ENCODE measurements at places on chromosomes 3 and 15.

- no peak for DNase-seq
These were observed 133.3 kb downstream of the OSBPL10 start for GRCh38 chr3:31847760-31848159.

DNA sequence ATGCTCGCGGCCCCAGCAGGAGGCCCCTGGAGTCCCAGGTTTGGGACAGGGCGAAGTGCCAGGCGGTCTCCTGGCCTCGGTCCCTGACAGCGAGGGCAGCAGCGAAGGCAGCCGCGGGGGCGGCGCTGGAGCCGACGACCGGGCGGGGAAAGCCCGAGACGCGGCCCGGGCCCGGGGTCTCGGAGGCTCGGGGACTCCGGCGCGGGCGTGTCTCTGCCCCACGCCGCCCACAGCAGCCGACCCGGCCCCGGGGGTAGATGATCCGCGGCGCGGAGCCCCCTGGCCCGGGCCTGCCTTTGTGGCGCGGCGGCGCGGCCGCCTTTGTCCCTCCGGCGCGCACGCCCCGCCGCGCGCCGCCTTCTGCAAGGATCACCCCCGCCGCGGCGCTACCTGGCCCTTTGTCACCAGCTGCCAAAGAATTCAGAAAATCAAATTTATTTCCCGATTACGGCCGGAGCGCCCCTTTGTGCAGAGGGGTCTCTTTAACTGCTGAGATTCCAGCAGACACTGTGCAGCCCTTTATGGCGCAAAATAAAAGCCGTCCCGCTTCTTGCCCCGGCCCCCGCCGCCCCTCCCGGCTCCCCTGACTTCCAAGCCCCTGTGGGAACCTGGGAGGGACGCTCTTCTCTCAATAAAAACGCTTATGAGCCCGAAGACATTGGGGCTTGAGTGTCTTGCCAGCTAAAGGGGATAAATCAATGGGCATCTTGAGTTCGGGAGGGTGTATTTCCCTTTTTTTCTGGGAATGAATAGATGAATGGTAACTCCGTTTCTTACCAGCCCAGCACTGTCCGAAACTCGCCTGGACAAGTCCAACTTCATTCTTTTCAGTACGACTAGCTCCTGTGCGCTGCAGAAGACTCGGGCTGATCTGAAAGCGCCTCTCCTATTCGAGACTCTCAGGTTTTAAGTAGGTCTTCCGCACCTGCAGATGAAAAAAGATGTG lies 68.4 kb downstream of the HES1 start:
- DNase-seq = no peak

DNA sequence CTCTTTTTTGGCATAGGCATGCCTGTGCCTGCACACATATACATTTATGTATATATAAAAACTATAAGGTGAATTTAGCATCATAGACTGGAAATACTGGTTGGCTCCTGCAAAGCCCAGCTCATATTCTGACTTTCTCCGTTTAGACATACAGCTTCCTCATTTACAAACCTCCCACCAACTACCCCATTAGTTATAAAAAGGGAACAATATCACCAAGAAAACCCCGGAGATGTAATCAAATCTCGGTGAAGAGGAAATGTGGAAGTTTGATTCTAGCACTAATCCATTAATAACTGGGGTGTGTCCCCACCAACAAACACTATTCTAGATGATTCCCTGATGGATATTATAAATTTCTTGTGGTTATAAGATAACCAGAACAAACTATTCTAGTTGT lies 517.7 kb upstream of the TBL1XR1 start:
- DNase-seq = peak; percentile 85

GRCh38 chr3:85576091-85576690 lies 617.4 kb downstream of the CADM2 start:
- peak; percentile 31 for DNase-seq

DNA sequence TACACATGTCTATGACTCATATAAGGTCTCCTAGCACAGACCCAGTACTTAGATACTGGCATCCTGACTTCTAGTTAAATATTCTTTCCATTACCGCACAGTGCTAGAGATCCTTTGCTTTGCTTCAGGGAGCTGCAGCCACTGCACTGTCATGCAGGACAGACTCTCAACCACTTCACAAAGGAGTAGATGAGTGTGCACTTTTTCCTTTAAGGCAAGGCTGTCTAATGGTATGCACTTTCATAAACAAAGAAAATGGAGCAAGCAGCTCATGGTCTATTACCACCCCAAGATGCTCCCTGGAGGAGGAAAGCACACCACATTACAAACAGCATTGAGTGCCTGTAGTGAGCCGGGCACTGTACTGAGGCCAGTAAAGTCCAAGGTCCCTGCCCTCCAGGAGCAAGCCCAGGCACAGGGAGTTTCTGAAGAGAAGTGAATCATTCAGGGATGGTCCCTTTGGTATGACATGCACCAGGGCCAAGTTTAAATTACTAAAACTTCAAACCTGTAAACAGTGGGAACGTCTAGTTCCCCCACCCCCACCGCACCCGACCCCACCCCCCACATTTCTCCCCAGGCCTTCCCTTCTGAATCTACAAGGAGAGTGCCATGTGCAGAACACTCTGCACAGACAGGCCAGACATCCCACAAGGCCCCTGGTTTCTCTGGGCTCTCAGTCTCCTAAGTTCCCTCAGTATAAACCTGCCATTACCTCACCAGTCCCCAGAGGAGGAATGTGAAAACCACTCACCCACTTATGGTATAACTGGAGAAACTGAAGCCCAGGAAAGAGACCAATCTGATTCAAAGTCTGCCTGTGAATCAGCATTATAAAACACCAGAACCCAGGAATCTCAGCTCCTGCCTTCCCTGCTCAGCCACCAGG lies 107.8 kb upstream of the BCL6 start:
- DNase-seq = no peak

- DNase-seq = no peak
These were observed 207.9 kb upstream of the SLC2A2 start for GRCh38 chr3:171234298-171235010.

DNA sequence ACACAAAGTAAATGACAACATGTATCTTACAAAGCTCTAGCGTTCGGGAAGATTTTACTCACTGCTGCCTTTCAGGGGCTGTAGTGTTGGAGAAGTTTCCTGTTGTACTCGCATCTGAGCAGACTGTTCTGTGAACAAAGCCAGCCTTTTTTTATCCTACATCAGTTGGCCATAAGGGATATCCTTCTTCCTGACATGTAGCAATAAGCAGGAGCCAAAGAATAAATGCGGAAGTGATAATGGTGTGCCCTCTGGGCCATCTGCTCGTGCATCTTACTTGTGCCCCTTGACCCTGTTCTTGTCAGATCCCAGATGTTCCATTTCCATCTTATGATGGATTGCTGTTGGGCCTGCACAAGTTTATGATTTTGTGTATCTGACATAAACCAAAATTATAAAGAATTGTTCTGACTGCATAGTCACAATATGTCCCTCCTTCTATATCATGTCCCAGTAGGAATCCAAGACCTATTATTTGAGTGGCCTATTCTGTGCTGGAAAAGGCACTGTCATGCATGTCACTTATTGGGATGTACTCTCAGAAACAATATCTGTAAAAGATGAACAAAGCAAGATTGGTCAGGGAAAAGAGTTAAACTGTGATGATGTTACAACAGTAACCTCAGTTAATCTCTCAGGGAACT lies 631.3 kb downstream of the NSUN3 start:
- DNase-seq = no peak

DNA sequence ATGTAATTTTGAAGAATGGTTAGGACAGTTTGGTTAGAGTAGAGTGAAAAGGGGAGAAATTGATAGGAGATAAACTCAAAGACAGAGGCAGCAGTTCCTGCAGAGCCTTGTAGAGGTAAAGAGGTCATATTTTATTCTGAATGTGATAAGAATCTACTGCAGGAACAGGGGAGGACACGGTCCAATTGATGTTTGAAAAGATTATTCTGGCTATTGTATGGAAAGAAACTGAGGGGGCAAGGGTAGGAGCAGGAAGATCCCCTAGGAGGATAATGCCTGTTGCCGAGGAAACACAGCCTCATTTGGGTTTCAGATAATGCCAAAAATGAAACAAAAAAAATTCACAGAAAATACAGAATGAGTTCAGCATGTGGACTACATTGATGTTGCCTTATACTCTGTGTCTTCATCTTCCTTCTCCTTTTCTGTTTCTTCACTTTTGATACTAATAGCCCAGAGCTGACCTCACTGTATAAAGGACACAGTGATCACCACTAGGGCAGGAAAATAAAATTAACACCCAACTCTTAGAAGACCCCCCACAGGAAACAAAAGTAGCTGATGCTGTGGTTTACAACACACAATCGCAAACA lies 454.6 kb upstream of the UBE2E2 start:
- no peak for DNase-seq

GRCh38 chr15:48781017-48781416 lies 29.9 kb downstream of the CEP152 start:
- no peak for DNase-seq

DNA sequence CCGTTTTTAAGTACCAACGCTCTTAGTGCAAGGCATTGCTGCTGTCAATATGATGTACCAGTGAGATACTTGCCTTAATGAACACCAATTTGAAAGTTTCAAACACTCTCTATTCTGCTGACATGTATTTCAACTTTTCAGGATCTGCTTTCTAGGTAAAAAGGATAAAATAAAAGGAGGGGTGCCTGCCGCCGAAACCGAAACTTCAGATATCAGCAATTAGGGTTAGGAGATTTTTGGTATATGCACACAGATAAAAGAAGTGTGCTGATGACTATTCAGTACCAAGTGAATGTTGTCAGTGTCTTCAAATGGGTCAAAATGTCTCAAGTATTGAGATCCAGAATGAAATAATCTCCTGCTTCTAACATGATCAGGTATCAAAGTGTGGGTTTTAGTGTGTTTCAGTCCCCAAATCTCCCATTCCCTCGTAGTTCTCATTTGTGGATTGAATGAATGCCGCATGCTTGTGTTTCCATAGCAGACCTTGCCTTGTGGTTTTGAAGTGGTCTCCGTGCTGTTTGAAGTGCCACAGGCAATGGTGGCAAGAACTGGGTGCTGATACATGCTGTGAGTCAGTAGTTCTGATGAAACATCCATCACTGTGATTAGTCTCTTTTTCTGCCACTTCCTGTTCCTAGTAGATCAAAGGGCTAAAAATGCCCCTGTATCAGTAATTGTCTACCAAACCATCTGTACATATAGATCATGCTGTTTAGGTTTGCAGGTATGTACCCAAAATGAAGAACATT lies 22.5 kb downstream of the CHST14 start:
- peak; percentile 59 for DNase-seq

GRCh38 chr3:48405343-48405881 lies 24.5 kb downstream of the PLXNB1 start:
- no peak for DNase-seq

DNA sequence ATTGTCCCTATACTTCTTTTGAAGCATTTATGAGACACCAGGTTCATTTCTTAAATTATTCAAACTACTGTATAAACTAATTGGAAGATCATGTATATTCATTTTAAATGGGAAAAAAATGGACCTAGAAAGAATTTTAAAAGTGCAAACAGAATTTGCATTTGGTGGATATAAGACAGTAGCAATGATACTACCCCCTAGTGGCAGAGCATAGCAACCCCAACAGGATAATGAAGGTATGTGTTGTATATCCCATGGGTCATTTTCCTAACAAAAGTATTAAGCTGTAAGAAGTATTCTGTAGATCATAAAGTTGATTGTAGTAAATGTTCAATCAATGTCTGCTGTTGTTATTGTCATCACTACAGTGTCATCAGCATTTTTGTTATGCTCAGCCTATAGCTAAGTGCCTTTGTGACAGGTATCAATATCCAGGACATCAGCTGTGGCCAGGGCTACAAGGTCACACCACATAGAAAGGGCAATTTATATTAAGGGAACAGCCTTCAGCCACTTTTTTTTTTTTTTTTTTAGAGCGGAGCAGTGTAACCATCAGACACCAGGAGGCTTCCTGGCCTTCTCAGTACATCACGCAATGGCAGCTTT lies 175.8 kb downstream of the FOXB1 start:
- DNase-seq = peak; percentile 51

DNA sequence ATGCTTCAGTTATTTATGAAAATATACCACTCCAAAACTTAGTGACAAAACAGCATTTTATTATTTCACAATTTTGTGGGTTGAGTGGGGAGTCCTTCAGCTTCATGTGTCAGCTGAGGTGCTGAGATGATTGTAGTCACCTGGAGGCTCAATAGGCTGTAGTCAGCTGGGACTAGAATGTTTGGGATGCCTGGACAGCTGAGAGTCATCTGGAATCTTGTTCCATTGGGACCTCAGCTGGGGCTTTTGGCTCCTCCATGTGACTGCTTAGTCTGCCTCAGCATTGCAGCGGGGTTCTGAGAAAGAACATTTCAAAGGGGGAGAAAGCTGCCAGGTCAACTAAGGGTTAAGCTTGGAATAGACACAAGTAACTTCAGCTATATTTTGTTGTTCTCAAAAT lies 13.4 kb downstream of the STT3B start:
- peak; percentile 40 for DNase-seq

GRCh38 chr15:33278816-33279612 lies 31.8 kb upstream of the RYR3 start:
- DNase-seq = peak; percentile 28

- no peak for DNase-seq
These were observed 10.9 kb downstream of the SEMA3F start for GRCh38 chr3:50165910-50166538.

- no peak for DNase-seq
These were observed 21.3 kb downstream of the TRANK1 start for GRCh38 chr3:36923523-36923943.

GRCh38 chr3:107450254-107450893 lies 72.4 kb upstream of the BBX start:
- no peak for DNase-seq

- no peak for DNase-seq
These were observed 135.0 kb upstream of the COL8A1 start for GRCh38 chr3:99503350-99503749.

Data from inflammatory macrophage (primary cell).